ENCODE measurements at places on chromosomes 16 and 17. TPM values are rescaled to one million over a fixed set of nuclear protein-coding genes. Genes with fewer than 3 reads are reported as not detected.

The CHST6 gene
- not detected for total RNA-seq

GRCh38 chr17:17073030-17073564 is 30.8 kb downstream of the MPRIP start:
- DNase-seq = no peak

DNA sequence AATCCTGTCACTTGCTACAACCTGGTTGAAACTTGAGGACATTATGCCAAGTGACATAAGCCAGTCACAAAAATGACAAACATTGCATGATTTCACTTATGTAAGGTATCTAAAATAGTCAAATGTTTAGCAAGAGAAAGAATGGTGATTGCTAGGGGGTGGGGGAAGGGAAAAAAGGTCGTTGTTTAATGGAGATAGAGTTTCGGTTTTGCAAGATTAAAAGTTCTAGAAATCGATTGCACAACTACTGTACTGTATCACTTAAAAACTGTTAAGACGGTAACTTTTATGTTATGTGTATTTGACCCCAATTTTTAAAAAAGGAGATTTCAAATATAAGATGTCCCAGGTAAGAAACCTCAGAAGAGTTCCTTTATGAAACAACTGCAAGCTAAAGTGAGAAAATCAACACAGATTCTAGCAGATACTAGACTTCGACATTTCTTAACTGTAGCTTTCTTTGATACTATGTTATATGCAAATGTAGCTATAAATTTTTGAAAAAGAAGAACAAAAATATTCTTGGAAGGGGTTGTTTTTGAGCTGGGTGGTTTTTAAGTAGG is 5.9 kb downstream of the MEOX1 start:
- no peak for DNase-seq

- no peak for DNase-seq
Measured at GRCh38 chr17:63278728-63279442, 167.2 kb downstream of the CYB561 start.

DNA sequence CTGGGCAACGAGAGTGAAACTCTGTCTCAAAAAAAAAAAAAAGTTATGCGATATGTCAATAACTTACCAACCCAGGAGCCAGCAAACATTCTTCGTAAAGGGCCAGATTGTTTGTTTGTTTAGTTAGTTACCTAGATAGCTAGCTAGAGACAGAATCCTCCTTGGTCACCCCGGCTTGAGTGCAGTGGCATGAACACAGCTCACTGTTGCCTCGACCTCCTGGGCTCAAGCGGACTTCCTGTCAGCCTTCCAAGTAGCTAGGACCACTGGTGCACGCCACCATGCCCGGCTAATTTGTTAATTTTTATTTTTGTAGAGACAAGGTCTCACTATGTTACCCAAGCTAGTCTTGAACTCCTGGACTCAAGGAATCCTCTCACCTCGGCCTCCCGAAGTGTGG is 113.0 kb downstream of the LITAF start:
- DNase-seq = no peak

Data from stomach (tissue), 19 donors.